M059J (cell line): ENCODE measurements at places on chromosomes 7 and 10.

GRCh38 chr7:45292481-45292880 is 134.9 kb downstream of the RAMP3 start:
- DNase-seq: peak; percentile 32

- no peak for DNase-seq
Measured at GRCh38 chr7:120334475-120334874, 61.5 kb downstream of the KCND2 start.

DNA sequence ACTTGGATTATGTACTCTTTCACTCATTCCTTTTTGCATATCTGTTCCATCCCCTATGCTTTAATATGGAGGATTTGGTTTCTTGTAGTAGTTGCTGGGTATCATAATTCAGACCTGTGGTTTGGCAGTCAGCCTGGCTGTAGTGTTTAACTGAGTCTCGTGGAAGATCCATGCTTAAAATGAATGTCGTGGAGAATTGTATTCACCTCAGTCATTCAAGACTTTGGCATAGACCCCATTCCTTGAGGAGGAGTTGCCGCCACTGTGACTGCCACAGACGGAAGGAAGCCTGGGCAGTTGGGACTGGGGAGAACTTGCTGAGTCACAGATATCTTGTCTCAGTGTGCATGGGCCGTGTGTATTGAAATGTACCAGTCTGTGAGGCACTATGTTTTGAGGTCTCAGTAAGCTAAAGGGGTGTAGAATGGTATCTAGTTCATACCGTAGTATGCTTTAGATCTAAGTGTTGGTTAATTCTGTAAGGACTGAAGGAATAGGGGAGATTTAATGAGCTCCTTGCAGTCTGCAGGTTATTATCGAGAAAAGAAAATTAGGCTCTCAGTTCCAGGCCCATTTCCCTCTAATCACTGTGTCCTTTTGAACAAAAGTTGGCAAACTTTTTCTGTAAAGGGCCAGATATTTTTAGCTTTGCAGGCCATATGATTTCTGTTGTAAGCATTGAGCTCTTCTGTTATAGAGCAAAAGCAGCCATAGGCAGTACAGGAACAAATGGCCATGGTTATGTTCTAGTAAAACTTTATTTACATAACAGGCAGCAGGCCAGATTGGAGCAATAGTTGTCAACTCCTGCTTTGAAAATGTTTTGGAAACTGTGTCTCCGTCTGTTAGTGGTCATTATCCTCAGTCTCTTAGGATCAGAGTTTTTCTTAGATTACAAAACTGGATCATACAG is 76.8 kb downstream of the TPST1 start:
- peak; percentile 100 for DNase-seq

GRCh38 chr7:146242661-146243060 is 126.1 kb downstream of the CNTNAP2 start:
- DNase-seq: no peak

DNA sequence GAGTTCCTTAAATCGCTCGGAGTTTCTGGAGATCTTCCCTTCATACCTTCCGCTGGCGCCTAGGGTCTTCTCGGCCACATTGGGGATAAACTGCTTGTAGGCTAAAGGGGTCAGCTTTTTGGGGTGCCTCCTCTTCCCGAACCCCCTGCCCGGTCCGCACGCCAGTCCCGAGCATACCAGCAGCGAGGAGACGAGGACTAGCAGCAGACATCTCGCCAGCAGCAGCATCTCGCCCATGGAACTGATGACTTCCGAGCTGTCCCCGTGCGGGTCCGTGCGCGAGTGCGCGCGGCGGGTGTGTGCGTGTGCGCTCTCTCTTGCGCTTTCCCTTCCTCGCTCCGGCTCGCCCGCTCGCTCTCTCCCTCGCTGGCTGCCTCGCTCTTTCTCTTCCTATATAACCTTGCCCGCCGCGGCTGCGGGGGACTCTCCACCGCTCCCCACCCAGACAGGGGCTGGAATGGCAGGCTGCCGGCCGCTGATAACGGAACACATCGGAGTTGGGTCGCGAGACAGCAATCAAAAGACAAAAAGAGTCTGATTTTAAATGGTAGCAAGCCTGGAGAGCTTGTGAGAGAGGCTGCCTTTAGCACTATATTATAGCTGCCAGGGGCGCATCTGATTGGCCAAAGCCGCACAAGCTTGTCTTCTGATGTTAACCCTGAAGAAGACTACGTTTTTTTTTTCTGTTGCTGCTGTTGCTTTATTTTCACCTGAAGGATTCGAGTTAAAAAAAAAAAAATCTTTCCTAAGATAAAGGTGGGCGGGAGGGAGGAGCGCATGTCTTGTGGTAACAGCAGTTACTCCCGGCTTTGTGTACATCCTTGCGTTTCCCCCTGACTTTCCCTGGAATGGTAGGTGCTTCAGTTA is at the start of gene SHH:
TSS of gene SHH (minus strand) at position 569 of the 867 bp plus-strand sequence. CDS start at position 228, 341 bp downstream.
- no peak for DNase-seq

DNA sequence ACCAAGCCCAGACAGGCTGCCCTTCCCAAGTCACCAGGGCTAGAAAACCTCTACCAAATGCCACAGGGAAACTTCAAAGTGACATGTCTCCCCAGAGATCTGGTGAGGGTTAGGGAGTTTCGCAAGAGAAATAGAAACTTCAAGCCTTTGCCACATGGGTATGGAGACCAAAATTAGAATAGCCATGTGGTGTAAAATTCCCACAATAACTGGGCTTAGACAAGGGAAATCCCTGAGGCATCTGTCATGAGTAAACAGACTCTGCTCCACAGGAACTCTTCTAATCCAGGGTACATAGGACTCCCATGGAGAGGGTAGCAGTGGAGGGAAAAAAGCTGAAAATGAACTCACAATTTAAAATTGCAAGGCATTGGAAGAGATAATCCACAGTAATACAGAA is 14.3 kb downstream of the ADAM12 start:
- peak; percentile 90 for DNase-seq
